ENCODE measurements at places on chromosomes 5 and 9. TPM values are rescaled to one million over a fixed set of nuclear protein-coding genes. Genes with fewer than 3 reads are reported as not detected.
A peak's percentile ranks its signal among the peaks of the same experiment; 100 is the strongest.

GRCh38 chr9:2241461-2241835 lies 226.3 kb downstream of the SMARCA2 start:
- H3K27me3 ChIP-seq = no peaks in the 10 kb centered on the region
- DNase-seq = peak; percentile 30
- peak overlapping the region; percentile 68 for H3K4me3 ChIP-seq
- peak overlapping the region; percentile 81 for H3K27ac ChIP-seq
- no peaks in the 10 kb centered on the region for H3K36me3 ChIP-seq

GRCh38 chr9:76475686-76476085 lies 16.7 kb downstream of the GCNT1 start:
- no peak overlapping the region for H3K4me3 ChIP-seq
- no peaks in the 10 kb centered on the region for H3K4me1 ChIP-seq
- DNase-seq = no peak

DNA sequence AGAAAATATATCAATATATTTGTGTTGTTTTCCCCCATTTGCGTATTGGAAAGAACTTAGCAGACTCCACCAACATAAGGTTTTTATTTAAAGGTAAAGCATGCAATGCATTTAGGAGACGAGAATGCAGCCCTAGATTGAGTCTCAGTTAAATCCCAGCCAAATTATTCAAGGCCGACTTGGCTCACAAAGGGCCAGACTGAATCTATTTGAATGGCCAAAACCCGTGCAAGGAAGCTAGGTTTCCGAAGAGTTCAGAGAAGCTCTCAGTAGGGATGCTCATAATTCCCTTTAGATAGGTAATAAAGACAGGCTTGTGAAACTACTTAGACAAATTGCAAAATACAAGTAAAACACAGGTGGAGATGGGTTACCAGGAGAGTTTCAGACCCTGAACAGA lies 520.3 kb downstream of the CDH9 start:
- no peak overlapping the region for H3K27ac ChIP-seq
- H3K36me3 ChIP-seq = no peaks in the 10 kb centered on the region
- no peak for DNase-seq
- H3K4me3 ChIP-seq = no peak overlapping the region
- no peaks in the 10 kb centered on the region for H3K27me3 ChIP-seq
- no peaks in the 10 kb centered on the region for H3K4me1 ChIP-seq

DNA sequence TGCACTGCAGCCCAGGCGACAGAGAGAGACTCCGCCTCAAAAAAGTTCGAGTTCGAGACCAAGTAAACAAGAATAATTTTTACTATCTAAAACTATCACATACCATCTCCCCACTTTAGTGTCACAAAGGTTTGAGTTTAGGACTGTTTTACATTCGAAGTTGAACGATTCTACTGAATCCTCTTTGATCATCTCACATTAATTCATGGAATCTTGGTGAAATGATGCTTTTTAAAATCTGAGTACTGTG lies 715 bp upstream of the RPS6 start:
- peak overlapping the region; percentile 77 for H3K4me3 ChIP-seq
- H3K27me3 ChIP-seq = no peaks in the 10 kb centered on the region
- peak overlapping the region; percentile 95 for H3K27ac ChIP-seq
- H3K4me1 ChIP-seq = peaks cover 42% of the 10 kb centered on the region

DNA sequence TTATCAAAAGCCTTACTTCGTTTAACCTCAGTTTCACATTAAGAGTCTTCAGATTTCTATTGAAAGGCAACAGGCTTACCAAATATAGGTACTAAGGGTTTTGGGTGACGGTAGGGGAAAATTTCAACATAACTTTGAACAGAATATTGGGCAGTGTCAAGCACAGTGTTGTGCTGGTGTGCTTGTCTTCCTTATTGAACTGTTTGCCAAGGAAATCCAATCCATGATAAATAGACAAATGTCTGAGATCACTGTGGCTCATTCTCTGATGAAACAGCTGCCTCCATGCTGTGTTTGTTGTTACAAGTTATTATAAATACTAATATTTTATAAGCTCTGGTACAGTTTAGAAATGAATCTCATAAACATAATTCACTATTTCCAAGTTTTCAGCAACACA lies 730.1 kb downstream of the NR2F1-AS1 start:
- DNase-seq = no peak
- H3K27ac ChIP-seq = no peak overlapping the region
- H3K27me3 ChIP-seq = no peaks in the 10 kb centered on the region
- no peak overlapping the region for H3K4me3 ChIP-seq
- no peaks in the 10 kb centered on the region for H3K36me3 ChIP-seq
- H3K4me1 ChIP-seq = no peaks in the 10 kb centered on the region

DNA sequence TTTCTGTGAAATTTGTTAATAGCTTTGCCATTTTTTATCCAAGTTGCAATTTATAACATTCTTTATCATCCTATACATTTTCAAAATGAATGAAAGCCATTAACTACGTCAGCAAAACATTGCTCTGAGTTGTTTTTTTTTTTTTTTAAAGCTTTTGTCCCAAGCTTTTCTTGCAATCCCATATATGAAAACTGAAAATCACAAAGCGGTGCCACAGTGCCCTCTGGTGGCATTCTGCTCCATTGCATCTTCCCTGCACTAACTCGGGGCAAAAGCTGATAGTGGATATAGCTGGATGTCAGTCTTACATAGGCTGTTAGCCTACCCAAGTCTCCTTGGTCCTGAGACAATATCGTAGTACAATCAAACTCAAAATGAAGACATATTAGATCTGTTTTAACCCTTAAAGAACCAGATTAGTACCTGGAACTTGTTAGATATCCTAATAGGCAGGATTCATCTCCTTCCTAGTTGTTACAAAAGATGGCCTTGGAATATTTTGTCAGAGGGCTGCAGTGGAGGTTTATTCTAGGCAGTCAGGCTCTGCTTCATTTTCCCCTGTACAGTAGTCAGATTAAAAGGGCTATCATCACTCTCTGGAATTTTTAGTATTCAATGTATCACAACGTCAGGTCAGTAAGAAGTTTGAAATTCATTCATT lies 669.9 kb downstream of the PTPRD start:
- H3K4me1 ChIP-seq = no peaks in the 10 kb centered on the region
- H3K4me3 ChIP-seq = no peak overlapping the region
- DNase-seq = peak; percentile 41
- H3K36me3 ChIP-seq = no peaks in the 10 kb centered on the region
- H3K27me3 ChIP-seq = no peaks in the 10 kb centered on the region
- H3K27ac ChIP-seq = no peak overlapping the region

GRCh38 chr9:125789196-125789595 lies 42.0 kb downstream of the PBX3 start:
- no peak overlapping the region for H3K4me3 ChIP-seq
- H3K4me1 ChIP-seq = peaks cover 10% of the 10 kb centered on the region
- no peaks in the 10 kb centered on the region for H3K27me3 ChIP-seq
- H3K36me3 ChIP-seq = peaks cover 3% of the 10 kb centered on the region
- H3K27ac ChIP-seq = no peak overlapping the region

GRCh38 chr5:76202182-76202581 lies 119.0 kb downstream of the SV2C start:
- DNase-seq = no peak
- H3K4me3 ChIP-seq = no peak overlapping the region
- H3K27ac ChIP-seq = no peak overlapping the region
- no peaks in the 10 kb centered on the region for H3K4me1 ChIP-seq
- H3K36me3 ChIP-seq = no peaks in the 10 kb centered on the region

DNA sequence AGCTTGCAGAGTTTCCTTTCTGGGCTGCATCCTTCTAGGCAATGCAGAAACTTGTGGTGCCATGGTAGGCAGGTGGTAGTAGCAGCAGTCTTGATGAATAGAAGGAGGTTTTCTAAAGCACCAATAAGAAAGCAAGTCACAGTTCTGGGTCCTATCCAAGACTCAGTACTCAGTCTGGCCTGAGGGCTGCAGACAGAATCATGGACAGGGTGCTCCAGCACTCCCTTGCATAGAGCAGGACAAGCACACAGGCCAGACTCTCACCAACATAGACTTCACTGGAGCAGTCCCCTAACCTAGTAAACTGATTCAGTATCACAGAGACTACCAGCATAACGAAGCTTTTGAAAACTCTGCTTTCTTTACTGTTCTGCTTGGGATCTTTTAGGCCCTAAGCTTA lies 134.0 kb upstream of the RUSC2 start:
- peaks cover 5% of the 10 kb centered on the region for H3K36me3 ChIP-seq
- H3K27me3 ChIP-seq = no peaks in the 10 kb centered on the region
- no peak for DNase-seq
- H3K4me3 ChIP-seq = no peak overlapping the region

GRCh38 chr5:60338846-60339245 lies 361.1 kb downstream of the DEPDC1B start:
- no peak overlapping the region for H3K27ac ChIP-seq
- no peak overlapping the region for H3K4me3 ChIP-seq
- no peak for DNase-seq
- H3K27me3 ChIP-seq = no peaks in the 10 kb centered on the region

Gene BNC2
- 3.5 TPM for total RNA-seq

Gene CCDC192
- total RNA-seq = not detected

Gene WNT8A
- not detected for total RNA-seq

Gene MED7
- 10.3 TPM for total RNA-seq
